Ascending aorta (tissue), 2 donors: ENCODE measurements at places on chromosomes 1 and 21.

- no peak for DNase-seq
Measured at GRCh38 chr1:227136210-227136820, 182.0 kb downstream of the CDC42BPA start.

DNA sequence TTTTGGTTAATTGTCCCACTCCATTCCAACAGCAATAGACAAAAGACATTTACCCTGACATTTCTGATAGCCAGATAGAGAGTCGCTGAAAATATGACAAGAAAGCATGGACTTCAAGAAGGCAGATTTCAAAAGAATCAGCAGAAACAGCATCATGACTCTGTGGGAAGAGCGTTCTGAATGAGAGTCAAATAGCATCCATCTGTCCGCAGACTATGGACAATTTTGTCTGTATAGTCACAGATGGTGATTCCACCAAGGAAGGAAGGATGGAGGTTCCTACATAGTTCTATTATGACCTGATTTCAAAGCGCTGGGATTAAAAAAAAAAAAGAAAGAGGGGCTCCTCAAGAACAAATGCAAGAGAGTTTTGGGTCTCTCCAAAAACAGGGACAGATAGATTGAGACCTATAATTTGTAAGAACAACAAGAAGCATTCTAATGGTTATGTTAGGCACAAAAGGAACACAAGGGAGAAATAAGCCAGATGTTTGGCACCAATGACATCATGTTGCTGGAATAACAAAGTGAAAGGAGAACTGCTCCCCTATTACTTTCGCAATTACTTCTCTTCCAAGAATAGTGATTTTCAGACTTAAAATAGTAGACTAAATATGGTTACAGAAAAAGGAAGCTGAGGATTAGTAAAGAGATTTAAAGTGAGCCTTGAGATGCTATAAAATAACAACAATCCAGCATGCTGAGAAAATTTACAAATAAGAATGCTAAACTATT is 28.5 kb downstream of the NIBAN1 start:
- no peak for DNase-seq

DNA sequence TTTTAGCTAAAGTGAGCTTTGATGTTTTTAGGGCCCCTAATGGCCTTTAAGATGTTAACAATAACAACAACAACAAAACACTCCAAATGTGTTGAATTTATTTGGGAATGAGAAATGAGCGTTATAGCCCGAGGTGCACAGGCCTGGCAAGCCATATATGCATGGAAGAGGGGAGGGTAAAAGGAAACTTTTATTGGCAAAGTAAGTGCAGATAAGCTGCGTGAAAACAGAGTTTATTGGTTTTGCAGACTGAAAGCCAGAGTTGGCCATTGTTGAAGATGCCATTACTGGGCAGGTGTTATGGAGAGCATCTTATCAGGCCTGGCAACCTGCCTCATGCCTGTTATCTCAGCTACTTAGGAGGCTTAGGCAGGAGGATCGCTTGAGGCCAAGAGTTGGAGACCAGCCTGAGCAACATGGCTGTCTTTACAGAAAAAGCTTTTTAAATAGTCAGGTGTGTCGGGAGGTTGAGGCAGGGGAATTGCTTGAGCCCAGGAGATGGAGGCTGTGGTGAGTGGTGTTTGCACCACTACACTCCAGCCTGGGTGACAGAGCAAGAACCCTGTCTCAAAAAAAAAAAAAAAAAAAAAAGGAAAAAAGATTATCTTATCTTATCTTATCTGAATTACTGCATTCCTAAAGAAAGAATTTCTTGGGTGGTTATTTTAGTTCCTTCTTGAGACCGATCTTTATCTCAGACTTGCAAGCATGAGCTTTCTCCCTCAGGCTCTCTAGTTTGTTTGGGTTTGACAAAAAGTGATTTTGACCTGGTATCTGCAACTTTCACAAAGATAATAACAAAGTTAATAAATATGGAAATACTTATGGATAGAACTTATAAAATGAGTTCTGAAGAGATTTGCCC is 1.7 kb downstream of the PATJ start:
- DNase-seq: no peak

- DNase-seq: no peak
Measured at GRCh38 chr1:59104191-59104760, 192.6 kb upstream of the FGGY start.

DNA sequence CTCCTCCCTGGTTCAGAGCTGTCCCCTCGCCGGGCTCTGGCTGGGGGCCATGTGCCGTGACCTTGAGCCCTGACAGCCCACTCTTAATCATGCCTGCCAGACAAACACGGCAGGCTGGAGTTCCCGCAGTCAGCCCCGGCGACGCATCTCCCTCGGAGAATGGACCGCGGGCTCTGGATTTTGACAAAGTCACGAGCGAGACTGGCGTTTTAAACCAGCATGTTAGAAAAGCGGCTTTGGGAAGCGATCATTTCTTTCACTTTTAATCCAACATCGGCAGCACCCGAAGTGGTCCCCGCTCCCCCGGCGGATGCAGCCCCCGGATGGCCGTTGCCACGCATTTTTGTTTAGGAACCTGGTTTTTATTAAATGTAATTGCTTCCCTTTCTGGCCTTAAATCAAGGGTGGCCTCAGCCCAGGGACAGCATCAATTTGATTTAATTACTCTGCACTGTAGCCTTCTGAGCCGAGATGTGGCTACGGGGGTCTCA is 70.9 kb downstream of the PRDM16 start:
- no peak for DNase-seq

DNA sequence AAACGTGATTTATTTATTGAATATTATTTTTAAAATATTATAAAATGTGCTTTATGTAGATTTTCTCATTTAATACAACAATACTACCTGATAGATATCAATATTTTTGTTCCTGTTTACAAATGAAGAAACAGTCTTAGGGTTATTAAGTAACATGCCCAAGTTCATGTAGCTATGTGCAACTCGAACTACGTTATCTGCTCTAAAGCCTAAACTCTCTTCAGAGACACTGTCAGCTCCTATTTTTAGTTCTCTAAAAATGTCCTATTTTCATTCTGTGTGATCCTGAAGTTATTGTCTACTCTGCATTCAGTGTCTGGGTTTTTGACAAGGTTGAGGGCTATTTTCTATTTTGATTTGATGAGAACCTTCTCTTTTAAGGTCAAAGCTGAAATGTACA is 550.1 kb upstream of the B3GALT2 start:
- no peak for DNase-seq

DNA sequence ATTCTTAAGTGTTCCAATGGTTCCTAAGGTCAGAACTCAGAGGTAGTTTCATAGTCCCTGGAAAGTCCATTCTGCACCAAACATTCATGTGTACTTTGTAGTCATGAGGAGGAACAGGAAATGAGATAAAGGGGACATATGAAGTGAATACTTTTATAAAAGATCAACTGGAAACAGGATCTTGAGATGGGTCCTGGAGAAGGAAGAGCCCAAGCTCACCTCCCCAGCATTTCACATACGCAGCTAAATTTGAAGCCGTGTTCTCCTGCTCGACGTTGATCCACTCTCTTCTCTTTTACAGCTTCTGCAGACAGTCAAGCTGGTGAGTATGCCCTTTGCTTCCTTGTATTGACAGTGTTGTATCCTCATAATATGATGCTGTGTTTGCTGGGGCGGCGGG is 429 bp downstream of the FCGR2A start:
- no peak for DNase-seq

GRCh38 chr1:174768949-174769348 is 230.8 kb upstream of the CACYBP start:
- no peak for DNase-seq

DNA sequence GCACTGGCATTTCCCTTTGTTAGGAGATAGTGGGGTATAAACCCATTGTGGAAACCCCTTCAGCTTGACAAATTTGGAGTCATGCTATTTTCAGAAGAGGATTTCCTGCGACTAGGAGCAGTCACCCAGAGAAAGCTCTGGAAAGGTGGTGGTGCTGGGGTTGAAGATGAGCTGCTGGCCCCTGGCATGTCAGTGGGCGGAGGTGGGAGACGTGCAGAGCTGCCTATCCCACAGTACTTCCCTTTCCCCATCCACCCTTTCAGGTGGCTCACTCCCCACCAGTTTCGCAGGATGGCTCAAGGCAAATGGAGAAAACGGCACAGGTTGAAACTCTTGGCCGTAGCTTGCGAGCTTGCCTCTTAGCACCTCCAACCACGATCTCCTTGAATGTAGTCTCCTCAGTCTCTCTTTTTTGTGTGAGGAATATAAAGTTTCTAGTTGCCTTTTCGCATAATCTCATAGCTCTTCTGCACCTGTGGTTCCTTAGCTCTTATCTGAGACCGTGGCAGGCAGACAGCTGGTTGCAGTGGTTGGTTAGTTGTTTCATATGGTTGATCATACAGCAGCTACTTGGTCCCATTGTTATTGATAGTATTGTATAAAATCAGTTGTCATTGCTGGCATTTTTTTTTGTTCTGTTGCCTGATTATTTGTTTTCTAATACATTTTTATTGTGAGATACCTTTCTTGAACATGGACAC is 48.2 kb downstream of the ADARB1 start:
- DNase-seq: no peak

GRCh38 chr1:44684525-44684924 is 10.0 kb downstream of the ARMH1 start:
- no peak for DNase-seq

DNA sequence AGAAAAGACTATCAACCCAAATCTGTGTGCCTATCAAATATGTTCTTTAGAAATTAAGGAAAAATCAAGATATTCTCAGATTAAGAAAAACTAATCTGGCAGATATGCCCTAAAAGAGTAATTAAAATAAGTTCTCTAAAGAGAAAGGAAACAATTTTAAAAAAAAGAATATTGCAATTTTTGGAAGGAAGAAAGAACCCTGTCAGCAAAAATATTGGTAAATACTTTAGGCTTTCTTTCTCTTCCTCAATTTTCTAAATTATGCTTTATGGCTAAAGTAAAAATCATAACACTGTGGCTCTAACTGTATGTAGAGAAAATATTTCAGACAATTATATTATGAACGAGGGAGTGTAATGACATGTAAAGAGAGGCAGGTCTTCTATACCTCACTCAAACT is 691.3 kb upstream of the PTBP2 start:
- no peak for DNase-seq

DNA sequence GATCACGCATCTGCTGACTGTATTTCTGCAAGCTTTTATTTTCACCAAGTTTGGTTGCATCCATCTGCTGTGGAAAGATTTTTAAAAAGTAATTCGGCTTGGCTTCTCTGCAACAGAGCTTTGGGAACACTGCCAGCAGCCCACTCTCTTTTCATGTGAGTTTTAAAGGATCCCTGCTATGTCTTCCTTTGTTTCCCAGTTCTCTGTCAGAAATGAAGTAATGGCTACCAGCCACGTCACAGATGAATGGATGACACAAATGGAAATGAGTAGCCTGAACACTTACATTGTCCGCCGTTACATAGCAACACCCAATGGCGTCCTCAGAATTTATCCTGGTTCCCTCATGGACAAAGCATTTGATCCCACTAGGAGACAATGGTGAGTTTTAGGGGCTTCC is 80.6 kb upstream of the RAVER2 start:
- DNase-seq: no peak

GRCh38 chr1:81867235-81867634 is 66.5 kb downstream of the ADGRL2 start:
- no peak for DNase-seq

GRCh38 chr1:221449194-221449593 is 292.7 kb downstream of the DUSP10 start:
- no peak for DNase-seq

GRCh38 chr1:167666416-167666815 is 36.4 kb downstream of the RCSD1 start:
- DNase-seq: no peak

- DNase-seq: no peak
Measured at GRCh38 chr1:25472471-25472870, 41.8 kb downstream of the MACO1 start.

GRCh38 chr21:41816583-41817165 is 49.8 kb upstream of the RIPK4 start:
- peak; percentile 77 for DNase-seq
